ENCODE measurements at places on chromosomes 1 and 21.

DNA sequence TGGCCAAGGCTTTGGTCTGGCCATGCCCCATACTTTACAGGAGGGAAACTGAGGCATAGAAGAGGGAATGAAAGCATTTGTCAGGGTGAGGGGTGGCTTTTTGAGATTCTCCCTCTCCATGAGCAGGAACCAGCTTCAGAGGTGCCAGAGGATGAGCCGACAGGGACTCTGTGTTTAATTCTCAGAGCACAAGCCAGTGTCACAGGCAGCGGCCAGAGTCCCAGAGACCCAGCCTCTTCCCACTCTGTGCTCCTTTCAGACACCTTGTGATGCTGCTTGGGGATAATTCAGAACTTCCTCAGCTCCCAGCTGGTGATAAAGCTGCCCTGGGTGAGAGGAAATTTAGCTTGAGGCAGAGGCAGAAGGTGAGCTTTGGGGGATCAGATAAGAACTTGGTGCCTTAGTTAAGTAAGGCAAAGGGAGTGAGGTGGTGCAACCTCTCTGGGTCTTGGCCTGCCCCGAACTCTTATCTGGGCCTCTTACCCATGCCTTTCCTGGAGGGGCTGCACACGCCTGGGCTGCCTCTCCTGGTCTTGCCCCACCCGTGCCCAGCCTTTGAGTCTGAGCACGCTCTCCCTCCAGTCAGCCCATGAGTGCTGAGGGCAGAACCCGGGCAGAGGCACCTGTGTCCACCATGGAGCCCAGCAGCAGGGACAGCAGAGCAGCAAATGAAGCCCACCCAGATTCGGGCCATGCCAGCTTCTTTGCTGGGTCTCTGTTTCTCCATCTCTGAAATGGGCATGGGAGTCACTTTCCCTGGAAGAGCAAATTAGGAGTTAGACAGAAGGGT is 175.6 kb upstream of the C1orf174 start:
- no peak for DNase-seq

DNA sequence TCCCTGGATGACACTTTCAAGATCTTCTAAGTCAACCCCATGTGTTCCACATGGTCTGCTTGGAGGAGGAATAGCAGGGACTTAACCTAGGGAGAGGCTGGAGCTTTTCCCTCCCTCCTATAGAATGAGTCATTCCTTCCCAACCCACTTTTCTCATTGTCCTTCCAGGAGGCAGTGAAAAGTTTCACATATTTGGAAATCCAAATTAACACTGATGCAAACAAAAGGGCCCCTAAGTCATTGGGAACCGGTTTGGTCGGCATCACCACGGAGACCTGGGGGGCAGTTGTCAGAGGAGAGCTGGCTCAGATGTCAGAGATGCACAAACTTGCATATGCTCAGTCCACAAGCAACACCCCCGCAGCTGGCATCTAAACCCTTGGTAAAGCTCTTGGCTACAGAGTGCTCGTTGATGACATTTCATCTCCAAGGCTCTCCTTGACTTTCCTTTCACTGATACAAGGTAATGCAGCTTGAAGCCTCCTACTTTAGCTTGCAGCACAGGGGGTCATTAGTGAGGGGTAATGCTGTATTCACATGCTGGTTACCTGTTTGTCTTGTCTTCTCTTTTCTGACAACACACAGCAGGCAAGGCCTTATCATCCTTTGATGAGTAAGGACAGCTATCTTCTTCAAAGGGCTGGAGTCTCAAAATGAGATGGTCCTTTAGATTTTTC is 12.3 kb upstream of the LRRC8D start:
- no peak for DNase-seq

- DNase-seq: peak; percentile 3
These were observed 25.0 kb downstream of the CRYAA start for GRCh38 chr21:43193651-43194302.

DNA sequence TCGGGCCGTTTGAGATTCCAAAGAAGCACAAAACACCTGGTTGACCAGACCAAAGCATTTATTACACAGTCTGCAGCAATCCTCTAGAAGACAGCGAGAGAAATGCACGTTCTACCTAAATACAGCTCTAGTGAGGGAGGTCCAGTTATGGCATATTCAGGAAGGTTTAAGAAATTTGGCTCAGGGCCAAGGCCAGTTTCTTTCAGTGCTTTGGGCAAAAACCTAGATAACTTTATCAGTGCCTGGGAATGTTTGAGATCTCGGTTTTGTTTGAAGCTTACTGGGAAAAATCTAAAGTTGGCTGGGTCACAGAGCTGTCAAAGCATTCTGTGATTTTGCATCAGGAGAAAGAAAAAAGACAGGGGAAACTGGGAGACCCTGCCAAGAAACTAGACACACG is 514.0 kb upstream of the TMPRSS15 start:
- DNase-seq: no peak

- no peak for DNase-seq
These were observed 301.8 kb upstream of the DUSP10 start for GRCh38 chr1:222043444-222044292.

GRCh38 chr1:143698016-143698415 is 273.8 kb downstream of the FAM72C start:
- DNase-seq: no peak

GRCh38 chr1:18970358-18970757 is 13.9 kb upstream of the IFFO2 start:
- no peak for DNase-seq

- DNase-seq: no peak
These were observed 121.2 kb upstream of the SGIP1 start for GRCh38 chr1:66412704-66413103.

DNA sequence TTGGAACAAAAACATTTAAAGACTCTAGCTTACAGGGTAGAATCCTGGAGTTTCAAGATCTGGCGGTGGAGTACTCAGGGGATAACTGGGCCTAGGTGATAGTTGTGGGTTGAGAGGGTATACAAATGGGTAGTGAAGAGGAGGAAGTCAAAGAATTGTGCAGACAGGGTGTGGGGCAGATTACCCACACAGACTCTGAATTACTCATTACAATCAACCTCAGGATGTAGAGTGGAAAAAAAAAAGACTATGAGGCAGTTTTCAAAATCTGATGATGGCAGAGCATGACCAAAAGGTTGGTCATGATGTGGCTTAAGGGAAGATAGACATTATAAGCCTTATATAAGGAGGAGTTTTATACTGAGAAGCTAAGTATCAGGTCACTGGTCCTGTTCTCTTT is 44.1 kb upstream of the GLIS1 start:
- DNase-seq: no peak

- no peak for DNase-seq
These were observed 45.9 kb upstream of the CSF3R start for GRCh38 chr1:36528361-36529349.

- peak; percentile 59 for DNase-seq
These were observed at the start of gene FAM131C for GRCh38 chr1:16073490-16074119. FAM131C (minus strand) TSS chr1:16073651; CDS start chr1:16073442, 209 bp downstream.

- DNase-seq: no peak
These were observed 20.2 kb upstream of the SLC19A1 start for GRCh38 chr21:45562402-45562801.
